ENCODE measurements at places on chromosomes 6 and 20.
A peak's percentile ranks its signal among the peaks of the same experiment; 100 is the strongest.

- no peak for DNase-seq
Observed at GRCh38 chr20:1287306-1287705, 21.2 kb downstream of the SNPH start.

DNA sequence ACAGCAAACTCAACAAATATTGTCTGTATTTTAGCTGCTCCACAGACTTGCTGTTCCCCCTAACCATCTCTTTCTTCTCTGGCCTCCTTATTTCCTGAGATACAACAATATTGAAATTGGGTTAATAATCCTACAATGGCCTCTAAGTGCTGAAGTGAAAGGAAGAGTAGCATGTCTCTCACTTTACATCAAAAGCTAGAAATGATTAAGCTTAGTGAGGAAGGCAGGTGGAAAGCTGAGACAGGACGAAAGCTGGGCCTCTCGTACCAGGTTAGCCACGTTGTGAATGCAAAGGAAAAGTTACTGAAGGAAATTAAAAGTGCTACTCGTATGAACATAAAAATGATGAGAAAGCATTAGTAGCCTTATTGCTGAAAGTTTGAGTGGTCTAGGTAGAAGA lies 63.8 kb downstream of the ELOVL5 start:
- DNase-seq: no peak

DNA sequence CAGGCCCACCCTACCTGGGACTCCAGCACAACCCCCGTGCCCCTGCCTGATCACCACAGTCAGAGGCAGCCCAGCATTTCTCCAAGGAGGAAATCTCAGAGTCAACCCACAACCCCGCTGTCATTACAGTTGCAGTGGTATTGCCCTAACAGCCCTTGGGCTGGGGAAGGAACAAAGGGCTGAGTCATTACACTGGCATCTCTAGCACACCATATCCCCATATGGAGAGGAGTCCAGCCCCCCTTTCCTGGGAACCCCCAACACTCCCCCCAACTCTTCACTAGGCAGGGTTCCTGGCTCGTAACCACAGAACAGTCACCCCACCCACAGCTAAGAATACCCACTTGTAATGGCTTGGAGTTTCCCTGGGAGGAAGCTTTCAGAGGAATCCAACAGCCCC lies 149.4 kb upstream of the OGFRL1 start:
- DNase-seq: no peak

DNA sequence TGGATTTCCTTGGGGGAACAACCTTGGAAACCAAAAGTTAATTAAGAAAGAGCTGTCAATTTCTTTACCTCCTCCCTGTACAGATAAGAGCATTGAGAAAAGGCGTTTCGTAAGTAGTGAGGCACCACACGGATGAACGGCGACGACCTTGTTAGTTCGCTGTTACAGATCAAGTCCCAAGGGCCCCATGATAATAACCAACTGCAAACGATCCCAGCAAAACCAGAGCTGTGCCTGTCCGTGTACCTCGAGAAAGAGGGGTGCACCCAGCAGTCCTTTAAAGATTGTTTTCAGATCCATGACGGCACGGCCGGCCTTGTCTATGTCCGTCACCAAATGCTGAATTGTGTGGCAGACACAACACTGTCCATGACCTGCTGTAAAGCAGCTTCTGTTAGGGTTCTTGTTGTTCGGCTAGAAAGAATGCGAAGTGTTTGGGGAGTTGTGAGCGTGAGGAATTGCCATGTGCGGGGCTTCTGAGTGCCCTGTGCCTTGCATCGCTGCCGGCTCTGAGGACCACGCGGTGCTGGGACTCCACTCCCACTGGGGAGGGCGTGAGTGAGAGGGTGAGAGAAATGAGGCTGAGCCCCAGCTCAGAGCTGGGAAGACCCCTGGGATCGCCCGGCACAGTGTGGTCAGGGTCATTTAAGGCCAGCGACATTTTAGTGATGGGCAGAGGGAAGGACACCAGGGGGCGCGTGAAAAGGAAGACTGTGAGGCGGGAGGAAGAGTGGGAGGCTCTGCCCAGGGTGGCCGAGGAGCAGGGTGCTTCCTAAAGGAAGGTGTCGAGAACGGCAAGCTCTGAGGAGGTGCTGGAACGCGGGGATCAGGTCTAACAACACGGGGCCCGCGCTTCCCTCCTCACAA lies 136.8 kb upstream of the RPS6KA2 start:
- no peak for DNase-seq

GRCh38 chr6:38806271-38806670 lies 91.2 kb downstream of the DNAH8 start:
- peak; percentile 14 for DNase-seq

- DNase-seq: no peak
Observed at GRCh38 chr6:11023032-11023431, 21.1 kb downstream of the ELOVL2 start.

- DNase-seq: no peak
Observed at GRCh38 chr20:13183005-13183404, 38.1 kb upstream of the ISM1 start.

DNA sequence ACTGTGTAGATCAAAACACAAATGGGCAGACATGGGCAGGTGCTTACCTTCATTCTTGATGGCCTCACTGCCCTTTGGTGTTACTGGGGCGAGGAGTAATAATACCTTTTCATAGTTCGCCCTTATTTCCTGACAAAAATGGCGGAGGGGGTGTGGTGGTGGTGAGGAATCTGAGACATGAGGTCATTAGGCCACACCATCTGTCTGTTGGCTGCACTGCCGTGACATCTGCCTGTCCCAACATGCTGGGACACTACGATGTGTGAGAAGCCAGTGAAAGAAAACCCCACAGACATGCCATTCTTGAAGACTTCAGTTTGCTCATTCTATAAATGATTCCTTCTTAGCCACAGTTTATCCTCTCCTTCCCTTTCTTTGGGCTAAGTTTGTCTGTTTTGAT lies 13.4 kb upstream of the MAPRE1 start:
- DNase-seq: no peak

DNA sequence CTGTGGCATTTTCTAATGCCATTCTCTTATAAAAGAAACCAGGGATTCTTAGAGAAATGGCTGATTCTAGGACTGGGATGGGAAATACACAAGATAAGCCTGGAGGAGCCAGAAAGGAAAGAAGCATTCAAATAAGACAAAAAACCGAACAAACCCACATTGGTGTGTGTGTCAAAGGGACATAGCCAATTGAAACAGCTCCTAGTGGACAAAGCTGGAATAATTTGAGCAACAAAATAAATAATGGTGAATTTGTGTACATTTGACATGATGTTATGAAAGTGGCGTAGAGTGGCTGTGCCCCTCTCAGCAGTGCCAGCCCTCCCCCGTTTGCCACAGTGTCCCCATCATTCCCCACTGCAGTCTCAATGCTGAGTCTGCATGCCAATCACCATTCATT lies 55.5 kb downstream of the B3GAT2 start:
- no peak for DNase-seq
